Activated CD8-positive, alpha-beta T cell treated with anti-CD3 and anti-CD28 coated beads for 36 hours (primary cell): ENCODE measurements at places on chromosomes 6 and 20. TPM values are rescaled to one million over a fixed set of nuclear protein-coding genes. Genes with fewer than 3 reads are reported as not detected.

GRCh38 chr20:53794529-53795115 lies 201.0 kb upstream of the ZNF217 start:
- H3K27me3 ChIP-seq, result no peaks in the 10 kb centered on the region
- no peak overlapping the region for H3K27ac ChIP-seq
- no peak overlapping the region for H3K4me3 ChIP-seq
- no peak for DNase-seq

Gene TSHZ2
- 0.38 TPM for total RNA-seq

GRCh38 chr6:97732045-97732444 lies 449.0 kb upstream of the MMS22L start:
- H3K36me3 ChIP-seq, result no peaks in the 10 kb centered on the region
- H3K27me3 ChIP-seq, result no peaks in the 10 kb centered on the region
- H3K4me1 ChIP-seq, result no peaks in the 10 kb centered on the region
- H3K27ac ChIP-seq, result no peak overlapping the region

GRCh38 chr20:17614176-17614811 lies 44.4 kb downstream of the DSTN start:
- H3K4me1 ChIP-seq, result peaks cover 33% of the 10 kb centered on the region
- no peak overlapping the region for H3K4me3 ChIP-seq

DNA sequence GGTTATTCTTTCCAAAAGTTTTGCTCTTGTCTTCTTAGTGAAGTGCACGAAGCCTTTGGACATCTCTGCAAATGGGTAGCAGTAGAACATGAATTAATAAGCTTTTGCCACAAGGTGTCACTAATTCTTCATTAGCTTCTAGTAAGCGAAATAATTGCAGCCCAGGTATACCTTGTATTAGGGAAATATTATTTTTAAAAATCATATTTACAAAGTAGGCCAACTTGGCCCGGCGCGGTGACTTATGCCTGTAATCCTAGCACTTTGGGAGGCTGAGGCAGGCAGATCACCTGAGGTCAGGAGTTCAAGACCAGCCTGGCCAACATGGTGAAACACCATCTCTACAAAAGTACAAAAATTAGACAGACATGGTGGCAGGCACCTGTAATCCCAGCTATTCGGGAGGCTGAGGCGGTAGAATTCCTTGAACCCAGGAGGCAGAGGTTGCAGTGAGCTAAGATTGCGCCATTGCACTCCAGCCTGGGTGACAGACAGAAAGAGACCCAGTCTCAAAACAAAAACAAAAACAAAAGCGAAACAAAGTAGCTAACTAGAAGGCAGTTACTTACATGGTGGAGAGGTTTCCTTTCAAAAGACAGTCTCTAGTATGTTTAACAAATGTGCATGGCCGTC lies 8.8 kb upstream of the RSPH3 start:
- H3K27me3 ChIP-seq, result no peaks in the 10 kb centered on the region
- no peak for DNase-seq
- peak overlapping the region; percentile 65 for H3K27ac ChIP-seq
- H3K4me1 ChIP-seq, result peaks cover 28% of the 10 kb centered on the region
